ENCODE measurements at places on chromosomes 12 and 14. TPM values are rescaled to one million over a fixed set of nuclear protein-coding genes. Genes with fewer than 3 reads are reported as not detected.

The DDN gene
- total RNA-seq = 2.4 TPM

The TAS2R43 gene
- 20.5 TPM for total RNA-seq

The GPRC5D gene
- not detected for total RNA-seq

The INHBE gene
- not detected for total RNA-seq

The BEST3 gene
- total RNA-seq = 72.2 TPM

Measured in tongue (tissue), 3 donors.